ENCODE measurements at places on chromosomes 7 and 10.
A peak's percentile ranks its signal among the peaks of the same experiment; 100 is the strongest.

DNA sequence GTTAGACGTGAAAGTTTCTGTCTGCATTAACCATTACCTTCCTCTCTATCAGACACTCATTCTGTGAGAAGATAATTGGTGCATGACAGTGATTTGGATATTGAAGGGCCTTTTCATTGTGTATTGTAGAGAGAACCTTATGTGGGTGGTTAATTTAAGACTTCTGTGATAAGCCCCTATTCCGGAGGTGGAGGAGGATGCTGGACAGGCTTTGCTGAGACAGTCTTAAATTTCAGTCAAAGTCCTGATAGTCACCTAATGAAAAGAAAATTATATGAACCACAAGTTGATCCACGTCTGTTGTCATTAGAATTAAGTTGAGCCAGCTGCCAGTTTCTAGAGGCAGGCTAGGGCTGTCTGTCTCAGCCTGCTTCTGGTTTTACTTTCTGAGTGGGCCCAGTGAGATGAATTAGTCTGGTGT is 62.9 kb downstream of the CELF2 start:
- DNase-seq: no peak

GRCh38 chr7:41010967-41011366 is 691.9 kb downstream of the INHBA start:
- DNase-seq: peak; percentile 6

- peak; percentile 35 for DNase-seq
These were observed at the start of gene ITIH5 for GRCh38 chr10:7666253-7667023. Gene ITIH5, minus strand, starts transcription at chr10:7666966. Its CDS starts 74 bp downstream, at chr10:7666892.

DNA sequence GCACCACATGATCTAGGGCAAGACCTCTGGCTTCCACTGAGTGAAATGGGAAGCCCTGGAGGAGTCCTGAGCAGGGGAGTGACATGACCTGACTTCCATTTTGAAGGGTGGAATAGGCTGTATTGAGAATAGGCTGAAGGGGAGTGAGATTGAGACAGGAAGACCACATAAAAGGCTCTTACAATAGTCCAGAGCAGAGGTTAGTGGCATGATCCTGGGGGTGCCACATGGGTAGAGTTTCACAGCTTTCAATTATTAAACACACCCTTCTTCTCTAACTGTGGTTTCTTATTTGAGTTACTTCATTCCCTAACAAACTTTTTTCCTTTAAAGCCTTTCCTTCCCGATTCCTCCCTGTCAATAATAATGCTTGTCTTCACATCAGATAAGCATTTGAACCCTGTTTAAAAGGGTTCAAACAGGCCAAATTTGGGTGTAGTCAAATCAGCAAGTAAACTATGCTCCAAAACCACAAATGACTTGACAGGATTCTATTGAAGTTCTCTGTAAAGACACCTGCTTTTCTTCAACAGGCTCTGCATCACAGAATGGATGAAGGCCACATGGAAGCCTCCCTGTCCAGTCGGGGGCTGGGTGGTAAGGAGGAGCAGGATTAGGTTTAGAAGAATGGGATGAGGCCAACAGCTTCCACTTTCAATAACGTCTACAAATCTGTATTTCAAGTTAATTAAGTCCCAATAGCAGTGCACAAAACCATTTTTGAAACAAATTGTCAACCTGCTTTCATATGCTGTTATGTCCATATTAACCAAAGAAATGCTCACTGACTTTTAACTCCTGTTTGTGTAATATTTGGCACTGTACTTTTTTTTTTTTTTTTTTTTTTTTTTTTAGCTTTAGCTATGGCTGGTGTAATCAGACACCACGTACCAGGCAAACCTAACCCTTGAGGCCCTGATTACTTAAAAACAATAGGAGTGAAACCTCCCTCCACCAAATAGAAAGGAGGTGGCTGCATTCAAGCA is 131.9 kb downstream of the NRCAM start:
- DNase-seq: no peak

DNA sequence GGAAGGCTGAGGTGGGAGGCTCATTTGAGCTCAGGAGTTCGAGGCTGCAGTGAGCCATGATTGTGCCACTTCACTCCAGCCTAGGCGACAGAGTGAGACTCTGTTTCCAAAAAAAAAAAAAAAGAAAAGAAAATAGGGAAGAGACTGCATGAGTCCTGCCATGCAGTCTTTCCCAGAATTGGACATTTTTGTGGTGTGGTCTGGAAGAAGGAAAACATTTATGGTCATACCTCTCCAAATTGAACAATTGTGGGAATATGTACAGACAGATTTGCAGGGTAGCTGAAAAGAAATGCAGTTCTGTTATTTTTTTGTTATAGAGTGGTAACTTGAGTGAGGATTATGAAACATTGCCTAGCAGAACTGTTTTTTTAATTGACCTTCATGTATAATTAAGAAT is 198.1 kb downstream of the AUTS2 start:
- no peak for DNase-seq

DNA sequence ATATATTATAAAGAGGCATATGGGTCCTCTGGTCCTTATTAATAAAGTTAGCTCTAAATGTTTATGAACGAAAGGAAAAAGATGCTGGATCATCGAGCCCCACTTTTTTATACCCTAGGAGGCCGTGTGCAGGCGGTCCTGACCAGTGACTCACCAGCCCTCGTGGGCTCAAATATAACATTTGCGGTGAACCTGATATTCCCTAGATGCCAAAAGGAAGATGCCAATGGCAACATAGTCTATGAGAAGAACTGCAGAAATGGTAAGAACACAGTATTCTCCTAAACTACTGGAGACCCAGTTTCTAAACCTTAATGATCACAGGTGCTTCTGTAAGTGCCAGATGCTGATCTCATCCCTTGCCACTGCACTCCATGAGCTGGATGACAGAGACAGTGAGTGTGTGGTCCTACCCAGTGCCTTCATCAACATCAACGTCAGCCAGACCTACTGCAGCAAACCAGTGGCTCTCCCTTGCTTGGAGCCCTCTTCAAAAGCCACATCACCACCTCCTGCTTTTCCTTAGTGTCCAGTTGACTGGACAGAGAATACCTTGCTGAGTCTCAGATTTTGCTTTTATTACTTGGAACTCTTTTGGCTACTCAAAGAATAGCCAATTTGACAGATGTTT is 7.6 kb downstream of the GPNMB start:
- DNase-seq: no peak

DNA sequence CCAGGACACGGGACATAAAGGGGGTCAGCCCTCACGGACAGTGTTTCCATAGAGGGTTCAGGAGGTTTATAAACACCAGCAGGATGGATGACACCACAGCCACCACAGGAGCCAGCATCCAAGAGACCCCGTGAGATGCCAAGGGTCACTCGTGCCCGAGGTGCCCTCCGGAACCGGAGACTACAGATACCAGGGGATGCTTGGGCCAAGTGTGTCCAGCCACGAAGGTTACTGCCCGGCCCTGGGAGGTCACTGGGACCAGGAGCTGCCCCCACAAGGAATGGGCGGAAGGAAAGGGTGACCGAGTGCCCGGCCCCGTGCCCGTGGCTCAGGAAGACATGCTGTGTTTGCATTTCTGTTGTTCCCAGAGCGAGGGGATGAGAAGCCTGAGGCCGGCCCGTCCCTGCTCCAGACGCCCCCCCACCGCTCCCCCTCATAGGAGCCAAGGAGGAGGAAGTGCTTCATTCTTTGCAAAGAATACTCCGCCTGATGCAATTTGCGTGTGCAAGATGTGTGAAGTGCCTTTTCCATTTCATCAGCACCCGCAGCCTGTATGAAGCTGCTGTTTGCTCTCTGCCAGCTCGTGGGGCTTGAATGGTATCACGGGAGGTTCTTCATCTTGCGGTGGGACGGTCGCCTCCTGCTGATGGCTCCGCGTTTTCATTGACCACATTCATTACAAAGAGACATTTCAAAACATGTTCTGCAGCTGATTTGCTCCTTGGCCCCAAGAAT is 176.4 kb downstream of the ELFN1 start:
- DNase-seq: peak; percentile 2

GRCh38 chr7:23246555-23246954 is at the start of gene GPNMB:
Gene GPNMB, plus strand, starts transcription at chr7:23246775. Its CDS starts 83 bp downstream, at chr7:23246858.
- no peak for DNase-seq

DNA sequence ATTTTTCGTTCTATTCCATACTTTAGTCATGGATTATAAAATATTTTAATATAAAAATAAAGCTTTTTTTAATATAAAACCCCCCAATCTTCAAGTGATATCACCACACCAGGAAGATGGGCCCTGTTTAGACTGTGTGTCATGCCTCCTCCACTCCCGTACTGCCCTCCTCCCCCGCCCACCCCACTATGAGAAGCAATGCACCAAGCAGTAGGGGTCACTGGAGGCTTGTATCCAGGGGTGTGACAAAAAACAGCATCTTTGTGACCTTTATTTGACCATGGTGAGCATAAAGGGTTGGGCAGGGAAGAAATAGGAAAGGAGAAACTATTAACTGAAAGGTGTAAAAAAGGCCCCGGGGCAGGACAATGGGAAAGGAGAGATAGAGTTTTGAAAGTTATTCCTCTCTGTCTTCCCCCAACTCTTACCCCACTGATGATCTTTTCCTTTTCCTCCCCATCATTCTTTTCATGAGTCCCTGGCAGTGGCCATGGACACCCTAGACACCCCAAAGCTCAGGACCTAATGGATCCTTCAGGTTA is 3.5 kb downstream of the PITX3 start:
- no peak for DNase-seq

- DNase-seq: no peak
These were observed 34.0 kb upstream of the TMEM273 start for GRCh38 chr10:49222170-49222569.

DNA sequence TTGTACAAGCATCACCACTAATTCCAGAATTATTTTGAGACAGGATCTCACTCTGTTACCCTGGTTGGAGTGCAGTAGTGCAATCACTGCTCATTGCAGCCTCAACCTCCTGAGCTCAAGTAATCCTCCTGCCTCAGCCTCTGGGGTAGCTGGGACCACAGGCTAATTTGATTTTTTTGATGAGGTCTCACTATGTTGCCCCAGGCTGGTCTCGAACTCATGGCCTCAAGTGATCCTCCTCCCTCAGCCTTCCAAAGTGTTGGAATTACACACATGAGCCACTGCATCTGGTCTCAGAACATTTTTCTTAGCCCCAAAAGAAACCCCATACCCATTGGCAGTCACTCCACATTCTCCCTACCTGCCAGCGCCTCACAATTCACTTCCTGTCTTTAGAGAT is 3.5 kb upstream of the WBP1L start:
- no peak for DNase-seq

GRCh38 chr7:24692592-24692991 is 64.7 kb downstream of the GSDME start:
- DNase-seq: no peak

All from mucosa of descending colon (tissue), 3 donors.